ENCODE measurements at places on chromosomes 12 and 14.
A peak's percentile ranks its signal among the peaks of the same experiment; 100 is the strongest.

DNA sequence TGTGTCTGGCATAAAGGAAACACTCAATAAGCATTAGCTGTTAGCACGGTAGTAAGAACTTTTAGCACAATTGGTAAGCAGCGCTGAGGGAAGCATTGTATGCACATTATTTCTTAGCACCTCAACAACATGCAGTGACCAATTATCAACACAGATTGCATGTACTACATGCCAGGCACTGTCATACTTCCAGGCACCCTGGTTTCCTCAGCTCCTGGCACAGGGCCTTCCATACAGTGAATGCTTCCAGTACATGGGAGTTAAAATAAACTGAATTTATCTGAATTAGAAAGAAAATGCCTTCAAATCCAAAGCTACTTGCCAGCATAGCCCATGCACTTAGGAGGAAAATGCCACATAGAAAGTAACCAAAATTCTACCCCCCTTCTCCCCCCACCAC lies 59.4 kb downstream of the TUNAR start:
- no peak for DNase-seq

DNA sequence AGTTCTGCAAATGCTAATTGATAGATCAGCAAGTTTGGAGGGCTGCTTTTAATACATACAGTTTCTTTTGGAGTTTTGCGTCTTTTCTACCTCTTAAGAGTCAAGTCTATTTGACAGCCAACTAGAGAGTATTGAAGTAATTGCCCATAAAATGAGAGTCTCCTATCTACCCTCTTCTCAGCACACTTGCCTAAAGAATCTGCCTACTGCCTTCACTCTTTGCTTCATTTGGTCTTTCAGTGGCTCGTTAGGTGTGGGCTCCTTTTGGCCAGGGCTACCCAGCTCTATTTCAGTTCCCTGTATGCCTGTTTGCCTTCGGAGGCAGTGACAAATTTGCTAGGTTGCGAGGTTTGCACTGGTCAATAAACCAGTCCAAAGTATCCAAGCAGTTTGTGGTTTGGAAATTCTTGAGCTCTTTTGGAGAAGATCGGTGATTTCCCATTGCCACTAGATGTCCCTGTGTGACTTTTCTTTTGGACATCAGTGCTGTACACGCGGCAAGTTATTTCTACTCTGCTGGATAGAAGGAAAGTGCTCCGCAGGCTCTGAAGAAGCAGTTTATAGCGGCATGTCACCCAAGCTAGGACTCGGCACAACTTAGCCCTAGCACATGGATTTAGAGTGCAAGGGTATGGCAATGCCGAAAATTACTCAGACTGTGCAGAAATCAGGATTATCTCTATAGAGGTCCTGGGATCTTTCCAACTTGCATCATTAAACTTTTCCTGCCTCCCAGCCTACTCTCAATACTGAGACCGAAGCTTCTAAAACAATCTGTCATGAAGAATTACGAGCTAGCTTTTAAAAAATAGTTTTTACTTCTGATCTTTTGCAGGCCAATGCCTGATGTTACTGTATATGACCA lies 38.6 kb downstream of the MGST1 start:
- no peak for DNase-seq

GRCh38 chr14:57559576-57559975 lies 65.9 kb upstream of the CCDC198 start:
- DNase-seq = no peak

- DNase-seq = peak; percentile 28
Measured at GRCh38 chr12:45518291-45519235, 210.9 kb upstream of the ARID2 start.

DNA sequence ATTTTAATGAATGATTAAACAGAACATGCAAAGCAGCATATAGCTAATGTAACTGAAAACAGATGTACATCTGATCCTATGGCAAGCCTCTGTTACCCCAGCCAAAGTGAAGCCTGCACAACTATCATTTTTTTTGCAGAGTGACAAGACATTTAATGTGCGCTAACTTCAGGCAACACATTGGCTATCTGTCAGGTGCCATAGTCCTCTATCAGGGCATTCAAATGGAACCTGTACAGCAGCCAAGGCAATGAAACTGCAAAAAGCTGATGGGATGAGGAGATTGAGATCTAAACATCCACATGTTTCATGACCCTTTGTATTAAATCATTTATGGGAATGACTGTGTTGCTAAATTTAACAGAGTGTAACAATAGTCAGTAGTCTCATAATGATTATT lies 1088.5 kb upstream of the TMEM132C start:
- DNase-seq = no peak

GRCh38 chr14:81971911-81972310 lies 438.3 kb upstream of the SEL1L start:
- DNase-seq = no peak

- DNase-seq = no peak
Measured at GRCh38 chr14:36493761-36494160, 26.3 kb downstream of the NKX2-1 start.

DNA sequence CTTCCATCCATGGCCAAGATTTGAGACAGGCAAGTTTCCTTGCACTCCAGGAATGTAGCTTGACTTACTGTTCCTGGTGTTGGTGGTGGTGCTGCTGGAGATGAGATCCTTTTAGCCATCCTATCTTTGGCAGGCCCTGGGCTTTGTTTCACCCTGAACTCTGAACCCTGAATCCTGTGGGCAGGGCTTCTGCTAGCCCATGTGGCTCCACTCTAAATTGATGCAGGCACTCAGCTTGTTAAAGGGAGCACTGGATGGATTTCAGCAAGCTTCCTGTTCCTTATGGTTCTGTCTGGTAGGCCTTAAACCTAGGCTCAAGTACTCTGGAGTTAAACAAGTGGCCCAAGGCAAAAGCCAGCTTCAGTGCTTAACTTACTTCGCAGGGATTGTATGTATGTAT lies 138.2 kb downstream of the RGS6 start:
- DNase-seq = no peak

- DNase-seq = no peak
Measured at GRCh38 chr14:22535126-22535525, 53.9 kb downstream of the DAD1 start.

DNA sequence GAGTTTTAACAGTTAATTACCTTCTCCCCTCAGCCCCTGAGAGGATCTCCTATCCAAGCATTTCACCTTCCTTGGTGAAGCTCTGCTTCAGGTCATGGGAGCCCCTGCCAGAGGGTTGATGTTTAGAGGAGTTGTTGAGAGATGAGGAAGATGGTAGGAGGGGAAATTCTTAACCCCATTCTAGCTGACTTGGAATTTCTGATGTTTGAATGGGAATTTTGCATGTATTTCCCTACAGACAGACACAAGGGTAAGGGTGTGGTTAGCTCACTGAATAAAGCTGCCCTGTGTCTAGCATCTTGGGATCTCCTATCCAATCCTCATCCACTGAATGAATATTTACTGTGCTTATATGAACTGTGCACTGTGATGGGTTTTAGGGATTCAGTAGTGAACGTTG lies 7.1 kb upstream of the BHLHE41 start:
- DNase-seq = no peak

DNA sequence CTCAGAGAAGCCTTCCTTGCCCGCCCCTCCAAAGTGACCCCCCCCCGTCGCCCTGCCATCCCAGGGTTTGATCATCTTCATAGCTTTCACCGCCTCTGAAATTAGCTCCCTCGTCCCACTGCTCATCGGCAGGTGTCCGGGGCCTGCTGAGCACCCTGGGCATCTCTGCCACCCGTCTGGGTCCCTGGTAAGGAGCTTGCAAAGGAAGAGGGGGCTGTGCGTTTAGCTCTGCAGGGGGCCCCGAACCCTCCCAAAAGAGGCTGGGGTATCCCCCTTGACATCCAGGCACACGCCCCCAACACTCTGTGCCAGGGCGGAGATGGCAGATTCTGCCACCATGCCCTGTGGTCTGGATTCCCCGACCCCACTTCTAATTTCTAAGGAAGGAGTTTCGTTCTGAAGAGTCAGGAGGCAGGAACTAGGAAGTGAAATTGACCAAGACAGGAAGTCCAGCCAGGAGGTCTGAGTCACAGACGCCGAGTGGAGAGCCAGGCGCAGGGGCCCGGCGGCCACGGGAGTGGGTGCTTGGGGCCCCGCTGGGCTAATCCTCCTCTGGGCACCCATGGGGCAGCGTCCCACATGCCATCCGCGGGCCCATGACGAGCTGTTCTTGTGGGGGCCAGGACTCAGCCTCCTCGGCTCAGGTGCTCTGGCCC lies 95.7 kb downstream of the RFLNA start:
- DNase-seq = no peak

- peak; percentile 86 for DNase-seq
Measured at GRCh38 chr14:106417224-106418049, 891.1 kb downstream of the TMEM121 start.

DNA sequence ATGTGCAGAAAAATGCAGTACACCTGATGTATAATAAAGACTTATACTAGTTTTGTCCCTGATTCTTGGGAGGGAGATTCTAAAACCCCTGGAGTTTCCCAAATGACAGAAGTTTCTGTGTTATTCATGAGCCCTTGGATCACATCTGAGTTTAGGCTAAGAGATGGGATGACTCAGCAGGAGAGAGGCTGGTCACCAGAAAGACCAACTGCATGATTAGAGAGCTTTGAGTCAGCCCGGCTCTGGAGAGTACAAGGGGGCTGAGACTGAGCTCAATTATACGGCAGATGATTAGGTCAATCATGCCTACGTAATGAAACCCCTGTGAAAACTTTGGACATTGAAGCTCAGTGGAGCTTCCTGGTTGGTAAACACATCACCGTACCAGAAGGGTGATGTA lies 174.2 kb downstream of the SSPN start:
- no peak for DNase-seq

- no peak for DNase-seq
Measured at GRCh38 chr12:57896115-57896433, 45.3 kb upstream of the ATP23 start.

- DNase-seq = no peak
Measured at GRCh38 chr14:99183311-99183710, 88.7 kb downstream of the BCL11B start.

DNA sequence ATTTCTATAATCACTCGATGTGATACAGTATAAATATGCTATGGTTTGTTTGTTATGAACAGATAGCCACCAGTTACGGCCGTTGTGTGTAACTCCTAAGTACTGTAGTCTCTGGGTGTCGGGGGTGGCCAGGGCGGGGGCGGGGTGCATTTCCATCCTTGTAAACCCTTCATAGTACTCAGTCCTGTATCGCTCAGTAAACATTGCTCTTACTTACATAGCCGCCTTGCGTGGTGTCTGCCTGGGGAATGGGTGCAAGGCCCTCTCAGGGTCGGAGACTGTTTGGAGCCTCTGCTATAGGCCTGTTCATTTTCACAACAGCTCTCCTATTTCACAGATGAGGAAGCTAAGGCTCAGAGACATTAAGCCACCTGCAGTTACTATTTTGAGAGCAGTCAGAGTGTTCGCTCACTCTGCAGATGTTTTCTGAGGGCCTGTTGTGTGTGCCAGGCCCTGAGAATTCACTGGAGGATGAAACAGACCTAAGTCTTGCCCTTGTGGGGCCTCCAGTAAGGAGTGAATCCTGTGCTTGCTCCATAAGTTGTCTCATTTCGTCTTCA lies 42.5 kb downstream of the JDP2 start:
- no peak for DNase-seq

- DNase-seq = no peak
Measured at GRCh38 chr12:47249082-47249481, 169.3 kb upstream of the AMIGO2 start.

GRCh38 chr12:129127771-129128170 lies 274.5 kb downstream of the GLT1D1 start:
- no peak for DNase-seq

GRCh38 chr12:111448266-111448830 lies 42.6 kb downstream of the SH2B3 start:
- no peak for DNase-seq

DNA sequence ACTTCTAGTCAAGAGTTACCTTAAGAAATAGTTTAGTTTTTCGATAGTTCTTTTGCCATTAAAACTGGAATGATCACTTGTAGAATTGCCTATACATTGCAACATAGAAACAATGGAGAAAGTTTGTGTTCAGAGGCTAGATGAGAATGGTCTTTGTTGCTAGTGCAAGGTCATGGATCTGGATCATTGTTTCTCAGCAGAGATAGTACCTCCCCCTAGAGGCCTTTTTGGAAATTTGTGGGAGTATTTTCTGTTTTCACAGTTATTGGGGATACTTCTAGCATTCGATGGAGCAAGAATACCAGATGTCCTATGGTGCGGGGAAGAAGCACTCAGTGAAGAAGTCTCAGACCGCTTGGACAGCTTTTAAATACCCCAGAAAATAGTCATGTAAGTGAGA lies 138.8 kb upstream of the HMGA2 start:
- DNase-seq = no peak

- peak; percentile 81 for DNase-seq
Measured at GRCh38 chr12:111434680-111435338, 29.1 kb downstream of the SH2B3 start.

- no peak for DNase-seq
Measured at GRCh38 chr14:68144051-68144681, 324.6 kb downstream of the RAD51B start.

DNA sequence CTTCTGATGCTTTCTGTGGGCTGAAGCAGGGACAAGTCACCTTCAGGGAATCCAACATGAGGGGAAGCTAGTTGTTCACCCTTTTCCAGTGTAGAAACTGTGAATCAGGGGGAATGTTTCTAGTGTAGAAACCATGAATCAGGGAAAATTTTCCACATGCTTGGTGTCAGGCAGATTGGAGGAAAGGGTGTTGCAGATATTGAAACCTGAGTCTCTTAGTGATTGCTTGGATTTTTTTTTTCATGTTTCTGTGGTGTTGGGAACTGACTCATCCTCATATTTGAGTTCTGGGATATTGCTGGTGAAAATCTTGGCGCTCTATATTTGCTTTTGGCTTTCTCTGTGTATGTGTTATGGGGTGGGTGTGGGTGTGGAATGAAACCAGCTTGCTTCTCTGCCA lies 144.5 kb upstream of the FBXO33 start:
- DNase-seq = no peak

DNA sequence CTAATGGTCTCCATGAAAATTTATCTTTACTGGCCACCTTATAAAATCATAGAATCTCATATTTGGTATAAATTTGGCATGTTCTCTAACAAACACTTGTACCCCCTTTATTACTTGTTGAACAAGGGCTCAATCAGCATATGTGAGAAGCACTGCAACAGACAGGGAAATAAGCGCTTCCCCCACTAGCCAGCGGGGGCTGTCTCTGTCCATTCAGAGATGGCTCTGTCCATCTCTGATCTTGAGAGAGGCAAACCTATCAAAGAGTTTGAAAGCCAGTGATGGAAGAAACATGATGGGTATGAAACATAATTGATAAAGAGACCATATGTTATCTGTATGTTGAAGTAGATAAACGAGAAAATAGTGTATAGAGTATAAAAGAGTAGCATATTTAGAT lies 326.8 kb downstream of the PDZRN4 start:
- DNase-seq = no peak

DNA sequence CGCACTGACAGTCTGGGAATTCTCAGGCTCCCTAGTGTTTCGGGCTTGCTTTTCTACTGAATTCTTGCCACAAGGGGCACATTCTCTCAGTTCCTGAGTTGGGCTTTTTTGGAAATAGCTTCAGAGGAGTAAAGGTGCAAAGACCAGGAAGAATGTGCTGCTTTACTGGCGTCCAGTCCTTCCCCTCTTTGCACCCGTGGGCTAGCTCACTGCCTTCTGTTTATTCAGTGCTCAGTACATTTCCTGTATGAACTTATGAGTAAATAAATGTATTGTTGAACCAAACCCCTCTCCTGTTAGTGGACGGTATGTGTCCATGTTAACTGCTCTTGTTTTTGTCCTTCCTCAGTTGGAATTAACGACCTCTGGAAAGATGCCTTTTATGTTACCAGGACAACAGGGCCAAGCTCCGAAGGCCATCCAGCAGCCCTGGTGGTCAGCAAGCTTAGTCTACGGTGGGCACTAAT lies 24.0 kb downstream of the GSG1 start:
- no peak for DNase-seq

Data from stimulated activated CD4-positive, alpha-beta T cell treated with anti-CD3 and anti-CD28 coated beads, TNF-alpha, amount 100 ng/mL, for 4 hours (primary cell).